ENCODE measurements at places on chromosomes 5 and 9.

- no peak for DNase-seq
Observed at GRCh38 chr5:181060231-181060590, 20.1 kb downstream of the BTNL9 start.

- no peak for DNase-seq
Observed at GRCh38 chr9:5493679-5494511, 16.4 kb upstream of the PDCD1LG2 start.

DNA sequence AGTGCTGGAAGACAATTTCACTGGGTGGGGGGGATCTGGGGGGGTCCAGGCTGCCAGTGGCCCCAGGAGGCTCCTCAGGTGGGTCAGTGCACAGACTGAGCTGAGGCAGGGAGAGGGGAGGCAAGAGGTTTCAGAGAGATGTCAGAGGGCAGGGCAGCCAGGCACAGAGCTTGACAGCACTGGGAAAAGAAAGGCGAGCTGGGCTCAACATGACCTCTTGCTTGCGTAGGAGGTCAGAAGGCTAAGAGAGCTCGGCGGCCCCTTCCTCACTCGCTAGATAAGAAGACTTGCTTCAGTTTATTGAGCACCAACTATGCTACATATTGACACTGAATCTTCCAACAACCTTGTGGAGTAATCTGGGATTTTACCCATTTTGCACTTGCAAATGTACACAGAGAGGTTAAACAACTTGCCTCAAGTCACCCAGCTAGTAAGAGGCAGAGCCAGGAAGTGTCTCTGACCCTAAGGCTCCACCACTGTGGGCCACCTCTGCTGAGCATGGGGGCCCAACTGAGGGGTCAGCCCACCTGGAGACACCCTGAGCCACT is 3.5 kb downstream of the PDLIM7 start:
- no peak for DNase-seq

- no peak for DNase-seq
Observed at GRCh38 chr5:139700711-139701055, 52.5 kb downstream of the CXXC5 start.

- DNase-seq, result no peak
Observed at GRCh38 chr5:125440905-125441304, 694.5 kb upstream of the ZNF608 start.

- no peak for DNase-seq
Observed at GRCh38 chr5:45225571-45226031, 416.9 kb downstream of the MRPS30 start.

GRCh38 chr5:16108418-16108817 is 71.2 kb downstream of the MARCHF11 start:
- DNase-seq, result no peak

DNA sequence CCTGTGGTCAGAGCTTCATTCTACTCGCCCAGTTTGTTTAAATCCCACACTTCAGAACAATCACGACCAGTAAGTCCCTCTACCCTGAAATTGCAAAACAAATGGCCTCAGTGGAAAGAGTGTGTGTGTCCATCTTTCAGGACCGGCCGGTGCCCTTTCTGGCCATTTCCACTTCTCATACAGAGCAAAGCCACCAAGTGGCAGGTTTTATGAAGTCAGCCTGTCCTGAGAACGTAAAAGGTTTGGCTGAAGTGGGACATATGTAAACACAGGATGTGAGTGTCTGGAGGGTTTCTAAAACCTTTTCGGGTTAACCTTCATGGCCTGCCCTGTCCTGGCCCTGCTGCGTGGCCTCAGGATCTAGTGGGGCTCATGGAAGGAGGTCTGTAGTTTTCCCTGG is 24.7 kb downstream of the NXNL2 start:
- no peak for DNase-seq

GRCh38 chr5:124410539-124411488 is 335.6 kb downstream of the ZNF608 start:
- no peak for DNase-seq

DNA sequence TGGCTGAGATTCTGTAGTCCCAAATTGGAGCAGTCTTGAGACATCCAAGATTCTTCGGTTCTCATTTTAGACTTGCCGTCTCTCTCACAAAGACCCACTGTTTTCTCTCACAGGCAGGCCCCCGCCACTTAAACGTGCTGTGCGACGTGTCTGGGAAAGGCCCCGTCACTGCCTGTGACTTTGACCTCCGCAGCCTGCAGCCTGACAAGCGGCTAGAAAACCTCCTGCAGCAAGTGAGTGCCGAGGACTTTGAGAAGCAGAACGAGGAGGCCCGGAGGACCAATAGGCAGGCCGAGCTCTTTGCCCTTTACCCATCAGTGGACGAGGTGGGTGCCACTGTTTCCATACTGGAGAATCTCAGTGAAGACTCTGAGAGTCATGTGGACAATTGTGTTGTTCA is 97.2 kb downstream of the DOCK8 start:
- no peak for DNase-seq

GRCh38 chr9:20303066-20303465 is 319.2 kb downstream of the MLLT3 start:
- no peak for DNase-seq

GRCh38 chr5:9269014-9269413 is 276.9 kb downstream of the SEMA5A start:
- no peak for DNase-seq

- no peak for DNase-seq
Observed at GRCh38 chr5:43646992-43647391, 44.0 kb downstream of the NNT start.

DNA sequence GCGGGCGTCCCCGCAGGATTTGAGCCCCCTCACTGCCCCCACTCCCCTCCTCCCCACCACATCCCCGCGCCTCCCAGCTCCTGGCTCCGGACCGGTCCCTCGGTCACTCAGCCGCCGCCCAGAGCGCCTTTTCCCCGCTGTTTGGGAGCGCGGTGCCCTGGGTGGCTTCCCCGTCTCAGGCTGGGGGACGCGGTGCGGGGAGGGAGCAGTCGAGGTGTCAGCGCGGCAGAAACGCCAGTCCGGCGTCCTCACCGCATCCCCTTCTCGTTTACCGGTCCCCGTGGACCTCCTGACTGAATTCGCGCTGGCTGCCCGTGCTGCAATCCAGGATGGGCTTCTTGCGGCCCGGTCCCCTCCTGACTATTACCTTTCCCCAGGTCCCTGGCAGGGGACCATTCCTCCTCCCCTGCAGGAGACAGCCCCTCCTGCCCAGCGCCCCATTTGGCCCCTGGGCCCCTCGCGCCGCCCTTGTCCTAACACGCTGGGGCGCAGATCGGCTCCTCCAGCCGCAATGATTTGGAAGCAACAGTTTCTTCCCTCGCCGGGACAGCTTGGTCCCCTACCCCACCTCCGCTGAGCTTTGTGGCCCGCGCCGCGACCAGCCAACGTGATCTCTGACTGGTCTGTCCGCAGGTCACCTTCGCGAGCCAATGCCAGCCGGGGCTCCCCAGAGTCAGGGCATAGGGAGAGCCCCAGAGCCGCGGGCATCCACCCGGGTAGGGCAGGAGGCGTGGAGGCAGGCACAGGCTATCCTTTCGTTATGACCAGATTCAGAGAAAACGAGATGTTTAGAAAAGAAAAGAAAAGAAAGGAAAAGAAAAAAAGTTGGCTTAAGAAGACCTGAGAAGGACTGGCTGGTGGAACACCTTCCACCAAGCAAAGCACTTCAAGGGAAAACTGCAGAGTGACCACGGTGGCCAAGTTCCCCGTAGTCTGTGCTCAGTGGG is 1.2 kb downstream of the ANKRD33B start:
- DNase-seq, result no peak

GRCh38 chr5:80231243-80231642 is 24.6 kb downstream of the SERINC5 start:
- no peak for DNase-seq

DNA sequence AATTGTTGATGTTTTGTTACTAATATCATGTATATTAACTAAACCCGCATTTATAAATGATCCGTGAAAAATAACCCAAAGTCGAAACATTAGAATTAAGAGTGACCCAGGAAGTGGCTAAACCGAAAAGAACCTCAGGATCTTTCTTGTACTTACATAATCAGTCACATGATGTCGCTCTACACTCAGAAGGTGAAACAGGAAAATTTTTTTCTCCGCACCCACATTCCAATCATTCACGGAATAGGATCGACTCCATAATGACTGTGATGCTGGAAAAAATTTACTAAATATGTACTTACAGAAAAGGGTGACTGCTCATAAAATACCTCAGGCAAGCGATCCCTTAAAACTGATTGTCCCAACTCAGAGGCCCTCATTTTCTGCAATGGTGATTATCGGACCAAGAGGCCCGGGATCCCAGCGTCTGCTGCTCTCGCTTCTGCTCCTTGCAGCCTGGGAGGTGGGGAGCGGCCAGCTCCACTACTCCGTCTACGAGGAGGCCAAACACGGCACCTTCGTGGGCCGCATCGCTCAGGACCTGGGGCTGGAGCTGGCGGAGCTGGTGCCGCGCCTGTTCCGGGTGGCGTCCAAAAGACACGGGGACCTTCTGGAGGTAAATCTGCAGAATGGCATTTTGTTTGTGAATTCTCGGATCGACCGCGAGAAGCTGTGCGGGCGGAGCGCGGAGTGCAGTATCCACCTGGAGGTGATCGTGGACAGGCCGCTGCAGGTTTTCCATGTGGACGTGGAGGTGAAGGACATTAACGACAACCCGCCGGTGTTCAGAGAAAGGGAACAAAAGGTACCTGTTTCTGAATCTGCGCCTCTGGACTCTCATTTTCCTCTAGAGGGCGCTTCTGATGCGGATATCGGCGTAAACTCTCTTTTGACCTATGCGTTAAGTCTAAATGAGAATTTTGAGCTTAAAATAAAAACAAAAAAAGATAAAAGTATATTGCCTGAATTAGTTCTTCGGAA is at the start of gene PCDHA12:
TSS of gene PCDHA12 (plus strand) at position 224 of the 981 bp plus-strand sequence. CDS start at position 389, 165 bp downstream.
- DNase-seq, result no peak

DNA sequence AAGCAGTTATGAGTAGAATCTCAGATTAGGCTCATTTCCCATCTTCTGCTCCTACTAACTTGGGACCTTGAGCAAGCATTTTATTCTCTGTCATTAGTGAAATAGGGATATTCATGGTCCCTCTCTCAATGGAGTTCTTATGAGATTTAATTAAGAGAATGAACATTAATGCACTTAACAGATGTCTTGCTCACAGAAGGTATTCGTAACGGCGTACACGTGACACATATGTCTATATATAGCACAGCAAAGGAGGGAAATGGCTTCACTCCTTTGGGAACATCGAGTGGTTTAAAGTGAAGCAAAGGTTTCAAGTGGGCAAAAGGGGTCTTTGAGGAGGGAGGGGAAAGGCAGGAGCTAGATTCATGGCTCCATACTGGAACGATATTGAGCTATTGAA is 24.6 kb downstream of the KDM4C start:
- no peak for DNase-seq

DNA sequence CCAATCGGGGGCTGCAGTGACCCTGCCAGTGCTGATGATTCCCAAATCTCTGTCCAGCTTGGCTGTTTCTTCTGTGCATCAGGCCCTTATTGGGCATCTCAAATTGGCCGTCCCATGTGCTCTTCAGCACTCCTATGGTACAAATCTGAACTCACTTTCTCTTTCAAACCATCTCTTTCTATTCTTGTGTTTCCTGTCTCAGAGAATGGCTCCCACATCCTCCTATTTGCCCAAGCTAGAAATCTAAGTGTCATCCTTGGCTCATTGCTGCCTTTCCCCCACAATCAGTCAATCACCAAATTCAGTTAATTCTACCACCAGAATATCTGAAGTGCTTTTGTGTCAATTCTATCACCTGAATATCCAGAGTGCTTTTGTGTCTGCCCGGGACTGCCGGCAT is 336.6 kb downstream of the CWC27 start:
- no peak for DNase-seq

DNA sequence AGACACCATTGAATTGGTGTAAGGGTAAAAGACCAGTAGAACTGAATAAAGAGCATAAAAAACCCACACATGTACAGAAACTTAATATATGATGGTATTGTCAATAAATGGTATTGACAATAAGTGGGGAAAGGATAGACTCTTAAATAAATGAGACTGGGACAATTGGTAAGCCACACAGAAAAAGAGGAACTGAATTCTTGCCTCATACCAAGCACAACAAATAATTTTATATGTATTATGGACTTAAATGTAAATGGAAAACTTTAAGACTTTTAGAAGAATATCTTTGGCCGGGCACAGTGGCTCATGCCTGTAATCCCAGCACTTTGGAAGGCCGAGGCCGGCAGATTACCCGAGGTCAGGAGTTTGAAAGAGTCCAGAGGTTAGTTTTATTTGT is 37.9 kb upstream of the PPP2CA start:
- no peak for DNase-seq

- DNase-seq, result no peak
Observed at GRCh38 chr5:55027595-55027994, 3.5 kb downstream of the GZMK start.

- no peak for DNase-seq
Observed at GRCh38 chr5:1886846-1887587, 4.3 kb upstream of the IRX4 start.

DNA sequence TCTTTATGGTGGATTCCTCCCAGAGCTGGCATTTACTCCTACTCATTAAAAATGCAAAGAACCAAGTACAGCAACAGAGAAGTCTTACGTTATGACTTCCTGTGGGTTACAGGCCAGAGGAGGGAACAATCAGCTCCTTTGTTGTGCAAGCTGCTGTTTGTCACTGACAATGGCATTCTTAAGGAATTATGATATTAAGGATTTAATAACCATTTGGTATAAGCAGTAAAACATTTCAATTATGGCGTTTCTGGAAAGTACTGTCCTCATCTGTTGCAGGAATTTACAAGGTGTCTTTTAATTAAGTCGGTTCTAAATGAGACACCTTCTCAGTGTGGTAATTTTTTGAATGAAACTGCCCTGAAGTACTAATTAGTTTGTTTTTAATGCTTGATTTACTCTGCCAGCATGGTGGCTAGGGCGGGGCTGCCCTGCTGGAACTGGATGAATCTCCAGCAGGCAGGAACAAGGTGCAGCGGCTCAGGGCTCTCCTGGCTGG is 49.1 kb upstream of the VDAC1 start:
- no peak for DNase-seq

DNA sequence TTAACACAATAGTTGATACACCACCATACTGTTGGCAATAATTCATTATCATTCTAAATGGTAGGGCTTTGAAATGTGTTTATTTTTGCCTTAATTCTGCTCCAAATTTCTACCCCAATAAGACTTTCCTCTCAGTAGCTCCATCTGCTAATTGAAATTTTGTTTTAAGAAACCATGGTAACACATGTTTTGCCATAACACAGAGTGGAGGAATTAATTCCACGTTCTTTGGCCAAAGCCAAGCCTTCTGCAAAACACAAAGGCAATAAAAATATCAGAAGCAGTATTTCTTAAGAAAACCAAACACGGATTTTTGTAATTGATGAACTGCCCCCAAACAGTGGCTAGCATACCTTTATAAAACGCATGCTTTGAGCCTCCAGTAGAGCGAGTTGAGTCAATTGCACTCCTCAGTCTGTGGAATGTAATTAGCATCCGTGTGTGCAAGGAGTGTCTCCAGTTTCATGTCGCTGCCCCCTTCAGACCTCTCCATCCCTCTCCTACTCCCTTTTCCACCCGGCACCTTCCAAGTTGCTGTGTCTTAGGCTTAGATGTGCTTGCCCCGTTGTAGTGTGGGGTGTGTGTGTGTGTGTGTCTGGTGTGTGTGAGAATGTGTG is 58.2 kb upstream of the CKS2 start:
- DNase-seq, result no peak

DNA sequence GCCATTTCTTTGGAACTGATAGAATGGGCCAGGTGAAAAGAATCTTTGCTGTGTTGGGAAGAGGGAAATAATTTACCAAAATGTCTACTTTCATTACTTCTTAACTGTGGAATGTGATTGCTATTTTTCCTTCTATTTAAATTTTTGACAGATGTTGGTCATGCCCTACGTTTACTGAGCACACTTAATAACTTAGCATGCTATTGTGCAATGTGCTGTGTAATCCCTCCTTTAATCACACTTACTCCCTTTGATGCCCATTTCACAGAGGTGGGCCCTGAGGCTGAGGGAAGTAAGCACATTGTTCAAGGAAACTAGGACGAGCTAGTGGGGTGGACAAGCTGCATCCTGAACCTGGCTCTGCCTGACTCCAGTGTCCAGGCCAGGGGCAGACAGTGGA is 47.8 kb upstream of the INSYN2B start:
- no peak for DNase-seq

Measured in DMS 273 treated with DMSO at 0.1 percent for 48 hours (cell line).